ENCODE measurements at places on chromosomes 2 and 18. TPM values are rescaled to one million over a fixed set of nuclear protein-coding genes. Genes with fewer than 3 reads are reported as not detected.

GRCh38 chr2:136238286-136239078 lies 120.5 kb upstream of the CXCR4 start:
- DNase-seq, result no peak

DNAH6 gene
- total RNA-seq, result 0.18 TPM

DNA sequence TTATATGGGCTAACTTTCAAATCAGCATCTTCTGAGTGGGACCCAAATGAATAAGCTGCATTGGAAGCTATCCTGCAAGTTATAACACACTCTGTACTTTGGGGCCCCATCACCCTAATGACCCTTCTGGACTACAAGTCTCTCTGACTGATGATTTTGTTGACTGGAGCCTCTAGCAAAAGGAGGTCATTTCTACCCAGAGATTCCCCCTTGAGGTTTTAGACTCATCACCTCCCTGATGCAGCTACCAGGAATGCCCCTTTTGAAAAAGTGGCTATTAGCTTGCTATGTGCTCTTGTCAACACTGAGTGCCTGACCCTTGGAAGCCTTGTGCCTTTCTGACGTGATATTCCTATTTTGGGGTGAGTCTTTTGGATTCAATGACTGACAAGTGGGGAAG lies 54.5 kb upstream of the NEMP2 start:
- DNase-seq, result no peak

ITPRIPL1 gene
- total RNA-seq, result 1.3 TPM

STPG4 gene
- not detected for total RNA-seq

GRCh38 chr2:193690572-193690971 lies 1495.8 kb upstream of the TMEFF2 start:
- no peak for DNase-seq

KIF1A gene
- total RNA-seq, result 14.1 TPM

ALPI gene
- not detected for total RNA-seq

QPCT gene
- total RNA-seq, result 0.33 TPM

- DNase-seq, result no peak
Measured at GRCh38 chr2:23706613-23707078, 220.3 kb downstream of the ATAD2B start.
